ENCODE measurements at places on chromosomes 11 and 22.

- DNase-seq, result no peak
Observed at GRCh38 chr22:29197096-29197495, 8.6 kb upstream of the EMID1 start.

- no peak for DNase-seq
Observed at GRCh38 chr11:125950696-125951651, 5.1 kb downstream of the VSIG10L2 start.

DNA sequence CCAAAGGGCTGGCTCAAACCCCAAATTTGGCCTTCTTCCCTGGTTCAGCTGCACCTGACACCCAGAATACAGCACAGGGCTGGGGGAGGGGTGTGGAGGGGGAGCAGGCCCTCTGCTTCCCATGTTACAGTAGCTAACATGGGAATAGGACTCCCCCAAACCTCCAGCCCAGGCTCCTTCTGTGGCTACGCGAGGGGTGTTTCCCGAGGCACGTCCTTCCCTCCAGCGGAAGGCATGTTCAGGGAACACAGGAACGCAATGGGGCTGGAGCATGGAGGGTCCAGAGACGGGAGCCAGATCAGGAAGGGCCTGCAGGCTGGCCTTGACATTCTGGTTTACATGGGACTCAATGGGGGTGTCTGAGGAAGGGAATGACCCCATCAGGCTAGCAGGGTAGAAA, 11.8 kb upstream of the IGLL1 start:
- no peak for DNase-seq

DNA sequence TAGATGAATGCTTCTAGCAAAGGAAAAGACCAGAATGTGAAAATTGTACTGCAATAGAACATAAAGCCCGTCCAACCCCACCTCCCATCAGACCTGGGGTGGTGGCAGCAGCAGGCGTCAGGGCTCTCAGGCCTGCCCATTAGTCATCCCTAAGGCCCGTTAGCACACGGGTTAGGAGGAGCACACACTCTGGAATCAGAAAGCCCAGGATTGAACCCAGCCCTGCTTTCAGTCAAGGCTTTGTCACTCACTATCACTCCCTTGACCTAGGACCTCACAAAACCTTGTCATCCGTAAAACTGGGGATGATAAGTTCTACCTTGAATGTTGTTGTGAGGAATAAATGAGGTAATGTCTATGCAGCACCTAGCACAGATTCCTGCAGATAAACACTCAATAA, 26.9 kb downstream of the MICAL3 start:
- no peak for DNase-seq

GRCh38 chr11:103946793-103947545, 89.5 kb upstream of the DDI1 start:
- DNase-seq, result no peak

- DNase-seq, result peak; percentile 88
Observed at GRCh38 chr11:122505304-122506006, 150.1 kb upstream of the UBASH3B start.

- DNase-seq, result no peak
Observed at GRCh38 chr11:117256573-117256972, 24.1 kb downstream of the RNF214 start.

DNA sequence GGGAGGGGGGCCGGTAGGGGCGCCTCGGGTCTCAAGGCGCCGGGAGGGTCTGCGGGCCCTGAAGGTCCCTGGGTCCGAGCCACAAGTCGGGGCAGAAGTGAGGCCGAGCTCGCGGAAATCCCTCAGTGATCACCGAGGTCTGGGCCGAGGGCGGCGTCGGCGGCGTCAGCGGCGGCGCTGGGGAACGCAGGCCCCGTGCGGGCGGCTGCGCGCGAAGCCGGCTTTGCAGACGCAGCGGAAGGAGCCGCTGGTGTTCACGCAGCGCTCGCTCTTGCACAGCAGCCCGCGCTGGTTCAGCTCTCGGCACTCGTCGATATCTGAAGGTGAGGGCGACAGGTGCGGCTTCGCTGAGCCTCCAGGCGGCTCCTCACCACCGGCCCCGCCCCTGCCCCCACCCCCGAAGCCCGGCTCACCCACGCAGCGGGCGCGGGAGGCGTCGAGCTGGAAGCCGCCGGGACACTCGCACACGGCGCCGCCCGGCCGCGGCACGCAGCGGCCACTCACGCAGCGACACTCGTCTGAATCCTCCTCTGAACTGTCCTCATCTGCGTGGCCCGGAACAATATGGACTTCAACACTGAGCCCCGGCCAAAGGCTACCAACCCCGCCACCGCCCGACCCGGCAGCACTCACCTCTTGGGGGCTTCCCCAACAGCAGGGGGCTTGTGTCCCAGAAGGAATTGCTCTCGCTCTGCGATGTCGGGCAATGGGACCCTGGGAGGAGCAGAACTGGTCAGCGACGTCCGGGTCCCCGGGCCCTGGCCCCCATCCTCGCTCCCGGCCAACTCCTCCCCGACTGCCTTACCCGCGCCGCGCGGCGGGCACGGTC, 14.2 kb downstream of the SCYL1 start:
- DNase-seq, result no peak

GRCh38 chr11:49499117-49499516, 290.7 kb upstream of the FOLH1 start:
- no peak for DNase-seq

DNA sequence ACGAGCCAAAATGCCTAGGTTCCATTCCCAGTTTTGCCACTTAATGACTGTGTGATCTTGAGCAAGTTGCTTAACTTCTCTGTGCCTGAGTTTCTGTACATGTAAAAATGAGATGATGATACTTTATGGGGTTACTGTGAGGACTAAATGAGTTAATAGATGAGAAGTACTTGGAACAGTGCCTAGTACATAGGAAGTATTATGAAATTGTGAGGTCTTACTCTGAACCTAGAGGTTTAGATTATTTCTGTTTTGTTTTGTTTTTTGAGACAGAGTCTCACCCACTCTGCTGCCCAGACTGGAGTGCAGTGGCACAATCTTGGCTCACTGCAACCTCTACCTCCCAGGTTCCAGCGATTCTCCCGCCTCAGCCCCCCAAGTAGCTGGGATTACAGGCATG, 227.0 kb upstream of the POU2AF2 start:
- DNase-seq, result no peak

- peak; percentile 74 for DNase-seq
Observed at GRCh38 chr11:111735262-111736116, 30.7 kb downstream of the PPP2R1B start.

- no peak for DNase-seq
Observed at GRCh38 chr11:35766651-35767050, 104.1 kb downstream of the TRIM44 start.

DNA sequence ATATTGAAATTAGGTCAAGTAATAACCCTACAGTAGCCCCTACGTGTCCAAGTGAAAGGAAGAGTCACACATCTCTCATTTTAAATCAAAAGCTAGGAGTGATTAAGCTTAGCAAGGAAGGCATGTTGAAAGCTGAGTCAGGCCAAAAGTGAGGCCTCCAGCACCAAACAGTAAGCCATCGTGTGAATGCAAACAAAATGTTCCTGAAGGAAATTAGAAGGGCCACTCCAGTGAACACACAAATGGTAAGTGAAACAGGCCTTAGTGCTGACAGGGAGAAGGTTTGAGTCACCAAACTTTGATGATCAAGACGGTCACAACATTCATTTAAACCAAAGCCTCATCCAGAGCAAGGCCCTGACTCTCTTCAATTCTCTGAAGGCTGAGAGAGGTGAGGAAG, 127.2 kb downstream of the SHANK2 start:
- no peak for DNase-seq

GRCh38 chr22:32794449-32795213, 6.9 kb upstream of the TIMP3 start:
- DNase-seq, result no peak

GRCh38 chr11:28966951-28967350, 858.8 kb downstream of the METTL15 start:
- DNase-seq, result no peak

GRCh38 chr11:74634537-74634936, 42.2 kb downstream of the POLD3 start:
- peak; percentile 57 for DNase-seq

GRCh38 chr11:19344661-19345518, 104.1 kb upstream of the E2F8 start:
- peak; percentile 18 for DNase-seq

- DNase-seq, result no peak
Observed at GRCh38 chr22:35617137-35617755, at the start of gene MB. TSS of gene MB (minus strand) at chr22:35617329. CDS start at chr22:35617257, 72 bp downstream.
